ENCODE measurements at places on chromosomes 12 and 14.

DNA sequence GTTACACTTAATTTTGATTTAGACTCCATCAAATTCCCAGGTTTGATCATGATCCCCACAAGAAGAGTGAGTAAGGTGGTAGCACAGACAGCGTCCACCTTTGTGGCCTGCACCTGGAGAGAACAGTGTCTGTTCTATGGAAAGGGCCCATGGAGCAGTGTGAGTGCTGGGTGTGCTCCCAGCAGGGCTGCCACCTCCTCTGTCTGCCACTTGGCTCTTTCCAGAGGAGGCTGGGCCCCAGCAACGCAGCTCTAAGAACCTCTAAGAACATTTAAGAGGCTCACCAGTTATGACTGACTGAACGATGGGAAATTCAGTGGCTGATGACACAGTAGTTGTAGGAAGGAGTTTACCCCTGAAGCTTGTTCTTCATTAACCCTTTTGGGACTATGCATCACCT lies 17.3 kb downstream of the VDR start:
- DNase-seq, result no peak

GRCh38 chr14:81384900-81385299 lies 15.2 kb downstream of the STON2 start:
- no peak for DNase-seq

GRCh38 chr12:64064706-64065105 lies 157.4 kb downstream of the KICS2 start:
- DNase-seq, result no peak

DNA sequence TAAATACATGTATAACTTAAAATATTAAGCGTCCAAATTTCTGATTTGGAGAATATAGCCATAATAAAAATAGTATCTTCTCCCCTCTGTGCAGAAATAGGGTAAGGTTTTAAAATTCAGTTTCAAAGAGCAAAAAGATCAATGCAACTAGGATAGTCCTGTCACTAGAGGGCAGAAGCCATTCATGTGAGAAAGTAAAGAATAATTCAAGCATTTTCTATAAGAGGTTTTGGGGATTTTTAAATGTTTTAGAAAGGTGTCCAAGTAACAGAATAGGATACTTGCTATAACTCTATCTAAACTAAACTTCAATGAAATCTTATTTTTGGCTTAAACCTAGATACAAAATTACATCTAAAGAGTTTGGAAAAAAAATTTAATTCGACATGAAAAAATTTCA lies 50.3 kb downstream of the ADAMTS20 start:
- no peak for DNase-seq

DNA sequence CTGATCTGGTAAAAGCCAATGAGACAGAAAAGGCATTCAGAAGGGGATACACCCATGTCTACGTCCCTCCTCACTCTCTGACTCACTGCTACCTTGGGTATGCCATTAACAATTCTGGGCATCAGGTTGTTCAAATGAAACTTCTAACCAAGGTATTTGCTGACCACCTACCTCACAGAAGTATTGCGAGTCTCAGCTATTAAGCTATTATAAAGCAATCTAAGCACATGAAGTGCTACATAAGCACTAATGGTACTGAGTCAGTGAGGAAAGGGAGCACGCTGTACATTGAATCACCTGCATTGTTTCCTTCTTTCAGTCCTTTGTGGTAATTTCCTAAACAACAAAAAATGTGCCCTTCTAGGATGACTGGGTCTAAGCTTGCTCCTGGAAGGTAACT lies 62.8 kb upstream of the CCDC91 start:
- no peak for DNase-seq

- DNase-seq, result no peak
Observed at GRCh38 chr12:52183544-52183910, 8.3 kb downstream of the KRT80 start.
